ENCODE measurements at places on chromosomes 1 and 21.

DNA sequence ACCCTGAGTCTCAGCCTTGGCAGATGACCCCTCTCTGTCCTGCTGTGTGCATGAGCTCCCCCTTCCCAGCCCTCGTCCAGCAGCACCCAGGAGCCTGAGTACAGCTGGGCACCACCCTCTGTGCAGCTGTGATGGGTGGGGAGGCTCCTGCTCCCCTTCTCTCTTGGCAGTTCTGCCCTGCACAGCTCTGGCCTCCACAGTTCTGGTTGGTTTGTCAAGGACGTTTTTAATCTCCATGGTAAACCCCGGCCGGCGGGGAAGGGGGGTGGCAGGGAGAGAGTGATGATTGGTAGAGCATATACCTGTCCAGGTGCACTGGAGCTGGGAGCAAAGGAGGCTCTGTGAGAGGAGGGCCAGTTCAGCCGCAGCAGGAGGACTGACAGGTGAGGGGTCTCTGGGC is at the start of gene CLCNKA:
CLCNKA (plus strand) TSS at position 356 of the 400 bp plus-strand sequence. CDS start 584 bp downstream, outside the sequence.
- no peak for DNase-seq

DNA sequence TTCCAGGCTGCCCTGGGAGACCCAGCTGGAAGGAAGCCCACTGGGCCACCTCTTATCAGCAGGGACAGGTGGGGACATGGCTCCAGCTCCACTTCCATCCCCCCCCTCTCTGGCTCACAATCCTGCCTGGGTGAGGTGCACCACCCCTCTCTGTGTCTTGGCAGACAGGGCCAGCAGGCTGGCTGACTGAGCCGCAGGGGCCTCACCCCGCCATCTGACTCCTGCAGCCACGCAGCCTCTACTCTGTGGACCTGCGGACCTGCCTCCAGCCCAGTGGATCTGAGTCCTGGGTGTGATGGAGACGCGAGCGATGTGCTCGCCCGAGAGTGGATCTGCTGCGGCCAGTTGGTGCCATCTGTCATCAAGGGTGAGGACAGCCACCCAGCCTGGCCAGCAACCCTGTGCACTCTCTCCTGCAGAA is 30.1 kb downstream of the RCC2 start:
- DNase-seq, result no peak

GRCh38 chr1:25369241-25369640 is 31.1 kb downstream of the TMEM50A start:
- DNase-seq, result no peak

- DNase-seq, result no peak
Observed at GRCh38 chr1:38608202-38608864, 251.2 kb downstream of the RRAGC start.

DNA sequence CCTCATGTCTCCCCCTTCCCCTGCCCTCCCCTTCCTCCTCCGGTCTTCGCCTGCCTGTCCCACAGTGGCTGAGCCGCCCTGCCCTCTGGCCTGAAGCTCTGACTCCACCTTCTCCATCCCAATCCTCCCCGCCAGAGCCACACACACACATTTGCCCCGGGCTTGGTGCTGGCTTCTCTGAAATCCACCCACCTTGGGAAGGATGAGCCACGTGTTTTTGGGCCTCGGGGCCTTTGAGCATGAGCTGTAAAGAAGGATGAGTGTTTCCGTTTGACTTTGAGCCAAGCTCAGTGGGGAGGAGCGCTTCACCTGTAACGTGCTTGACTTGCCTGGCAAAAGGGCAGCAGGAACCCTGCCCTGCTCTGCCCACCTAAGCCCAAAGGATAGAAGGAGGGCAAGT is 295.1 kb downstream of the SIPA1L2 start:
- no peak for DNase-seq

DNA sequence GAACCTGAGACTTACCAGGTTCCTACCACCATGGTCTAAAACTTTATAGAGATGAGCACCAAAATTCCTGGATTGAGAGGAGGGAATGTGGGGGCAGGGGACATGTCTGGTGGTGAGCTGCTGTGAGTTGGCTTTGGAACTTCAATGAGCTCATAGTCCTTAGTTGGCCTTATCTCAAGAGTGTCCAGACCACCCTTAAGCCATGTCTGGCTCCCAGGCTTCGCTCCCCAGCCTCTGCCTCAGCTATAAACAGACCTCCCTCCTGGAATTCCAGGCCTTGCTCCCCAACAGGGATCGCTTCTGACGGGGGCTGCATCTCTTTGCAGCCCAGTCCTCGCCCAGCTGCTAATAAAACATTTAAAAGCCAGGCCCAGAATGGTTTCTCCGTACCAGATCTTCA is 19.5 kb downstream of the ATF3 start:
- DNase-seq, result no peak

DNA sequence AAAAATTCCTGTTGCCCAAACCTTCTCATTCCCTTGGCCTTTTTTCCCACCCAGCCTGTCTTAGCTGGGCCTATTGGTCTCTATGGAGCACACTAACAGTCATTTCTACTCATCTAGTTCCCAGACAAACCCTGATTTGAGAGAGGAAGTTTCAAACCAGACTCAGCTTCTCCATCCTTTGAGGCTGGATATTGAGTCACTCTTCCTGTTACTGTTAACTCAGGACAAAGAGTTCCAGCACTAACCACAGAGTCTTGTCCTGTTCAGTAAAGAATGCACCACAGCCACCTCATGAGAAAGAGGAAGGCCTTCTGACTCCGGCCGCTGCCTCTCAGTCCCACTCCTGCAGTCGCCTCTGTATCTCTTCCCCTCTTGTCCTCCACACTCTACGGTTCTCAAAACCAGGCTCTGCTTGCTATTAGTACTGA is 137.8 kb downstream of the PTPRC start:
- DNase-seq, result peak; percentile 88

DNA sequence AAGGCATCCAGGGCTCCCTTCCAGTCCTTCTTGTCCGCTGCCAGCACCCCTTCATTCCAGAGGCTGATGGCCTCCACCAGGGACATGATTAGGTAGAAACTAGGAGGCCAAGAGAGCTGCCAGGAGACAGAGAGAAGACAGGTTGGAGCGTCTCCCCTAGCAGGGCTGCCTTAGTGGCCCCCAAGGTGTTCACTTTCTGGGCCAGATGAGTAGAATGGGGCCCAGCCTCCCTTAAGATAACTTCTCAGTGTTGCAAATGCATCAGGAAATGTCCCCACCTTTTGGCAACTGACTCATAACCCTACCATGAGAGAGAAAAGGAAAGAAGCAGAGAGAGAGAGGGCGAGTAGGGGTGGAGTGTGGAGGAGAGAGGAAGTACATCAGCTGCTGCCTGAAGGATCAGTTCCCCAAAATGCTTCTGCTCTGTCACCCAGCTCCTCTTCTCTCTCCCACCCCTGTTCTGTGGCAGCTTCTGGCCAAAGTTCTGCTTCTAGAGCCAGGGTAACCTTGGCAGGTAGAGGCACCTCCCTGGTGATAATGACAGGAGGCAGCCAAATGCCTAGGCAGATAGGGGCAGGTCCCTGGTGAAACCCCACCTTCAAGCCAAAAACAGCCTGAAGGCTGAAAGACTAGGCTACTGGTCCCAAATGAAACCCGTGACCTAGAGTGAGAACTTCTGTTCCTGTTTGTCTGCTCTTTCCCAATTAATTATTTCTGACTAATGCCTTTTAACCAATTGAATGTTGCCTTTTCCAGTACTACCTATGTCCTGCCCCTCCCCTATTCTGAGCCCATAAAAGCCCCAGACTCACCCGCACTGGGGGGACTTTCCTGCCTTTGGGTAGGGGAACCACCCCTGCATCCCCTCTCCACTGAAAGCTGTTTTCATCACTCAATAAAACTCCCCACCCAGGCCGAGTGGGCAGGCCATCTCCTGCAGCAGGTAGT is at the start of gene NCF2:
NCF2 (minus strand) TSS at position 216 of the 948 bp plus-strand sequence; CDS start at position 86, 130 bp downstream.
- DNase-seq, result peak; percentile 99

GRCh38 chr1:94734963-94735901 is 84.9 kb upstream of the SLC44A3 start:
- no peak for DNase-seq

- peak; percentile 20 for DNase-seq
Observed at GRCh38 chr1:89310505-89310904, 37.8 kb upstream of the GBP5 start.

- no peak for DNase-seq
Observed at GRCh38 chr1:21586846-21587601, 77.8 kb downstream of the ALPL start.
